Left lung (tissue), 14 donors: ENCODE measurements at places on chromosomes 13 and 19.

GRCh38 chr19:39335168-39335548 is 685 bp downstream of the GMFG start:
- DNase-seq = no peak

GRCh38 chr13:94959626-94960025 is 247.3 kb upstream of the SOX21 start:
- no peak for DNase-seq

GRCh38 chr19:6464070-6464873 is at the start of gene CRB3:
Gene CRB3 (plus strand): TSS chr19:6464271. CDS start chr19:6464702, 431 bp downstream.
- peak; percentile 93 for DNase-seq

DNA sequence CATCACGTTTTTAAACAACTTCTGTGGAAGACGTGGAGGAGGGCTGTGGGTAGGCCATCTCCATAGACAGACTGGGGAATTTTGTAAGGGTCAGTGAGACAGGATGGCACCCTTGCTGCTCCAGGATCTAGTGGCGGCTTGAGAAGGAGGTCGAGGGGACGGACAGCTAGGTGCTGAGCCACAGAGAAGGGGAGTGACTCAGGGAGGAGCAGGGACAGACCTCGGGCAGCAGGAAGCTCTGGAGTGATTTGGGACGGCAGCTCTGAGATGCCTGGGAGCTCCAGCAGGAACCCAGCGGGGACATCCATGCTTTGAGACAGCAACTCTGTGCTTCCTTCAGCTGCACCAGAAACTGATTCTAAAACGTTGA is 169.1 kb upstream of the SOX1 start:
- DNase-seq = no peak

DNA sequence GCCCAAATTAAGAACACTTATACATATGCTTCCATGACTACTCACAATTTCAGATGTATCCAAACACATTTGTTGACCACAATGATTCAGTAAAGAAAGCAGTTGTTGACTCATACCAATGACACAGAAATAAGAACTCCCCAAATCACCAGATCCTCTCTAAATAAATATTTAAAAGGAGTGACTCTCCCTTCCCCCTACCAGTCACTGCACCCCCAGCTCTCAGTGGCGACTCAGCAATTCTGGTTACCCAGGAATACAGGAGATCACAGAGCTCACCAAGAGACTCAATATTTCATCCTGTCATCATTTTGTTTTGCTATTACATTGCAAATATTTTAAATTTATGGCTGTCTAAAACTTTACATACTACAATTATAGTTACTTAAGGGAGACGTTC is 131.5 kb downstream of the RGCC start:
- no peak for DNase-seq

- DNase-seq = no peak
Observed at GRCh38 chr13:43567608-43568007, 219.2 kb downstream of the ENOX1 start.

DNA sequence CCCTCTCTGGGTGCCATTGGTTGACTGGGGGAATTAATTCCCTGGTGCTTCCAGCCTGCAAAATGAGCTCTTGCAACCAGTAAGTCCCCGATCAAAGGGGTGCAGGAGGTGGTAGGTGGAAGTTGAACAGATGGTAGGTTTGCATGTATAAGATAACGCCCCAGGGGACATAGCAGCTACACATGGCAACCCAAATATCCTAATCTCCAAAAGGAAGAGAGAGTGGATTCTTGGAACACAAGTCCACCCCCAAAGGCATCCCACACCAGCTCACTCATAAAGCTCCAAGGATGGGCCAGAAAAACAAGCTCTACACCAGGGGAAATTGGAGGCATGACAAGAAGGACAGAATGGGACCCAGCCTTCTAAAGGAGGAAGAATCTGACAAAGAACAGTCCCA is 4.8 kb downstream of the CD209 start:
- no peak for DNase-seq

DNA sequence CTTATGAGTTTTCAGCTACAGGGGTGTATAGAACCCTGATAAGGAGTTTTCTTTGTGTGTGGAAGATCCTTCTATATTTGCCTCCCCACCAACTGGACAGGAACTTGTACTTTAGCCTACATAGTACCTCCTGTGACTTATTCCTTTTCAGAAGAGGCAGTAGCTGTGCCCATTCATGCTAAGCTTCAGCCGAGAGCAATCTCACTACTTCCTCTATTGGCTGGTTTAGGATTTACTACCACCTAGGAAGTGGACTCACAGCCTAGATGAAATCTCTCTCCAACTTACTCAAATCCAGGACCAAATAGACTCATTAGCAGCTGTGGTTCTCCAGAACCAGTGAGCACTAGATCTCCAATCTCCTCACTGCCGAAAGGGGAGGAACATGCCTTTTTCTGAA is 2.3 kb upstream of the REX1BD start:
- no peak for DNase-seq

DNA sequence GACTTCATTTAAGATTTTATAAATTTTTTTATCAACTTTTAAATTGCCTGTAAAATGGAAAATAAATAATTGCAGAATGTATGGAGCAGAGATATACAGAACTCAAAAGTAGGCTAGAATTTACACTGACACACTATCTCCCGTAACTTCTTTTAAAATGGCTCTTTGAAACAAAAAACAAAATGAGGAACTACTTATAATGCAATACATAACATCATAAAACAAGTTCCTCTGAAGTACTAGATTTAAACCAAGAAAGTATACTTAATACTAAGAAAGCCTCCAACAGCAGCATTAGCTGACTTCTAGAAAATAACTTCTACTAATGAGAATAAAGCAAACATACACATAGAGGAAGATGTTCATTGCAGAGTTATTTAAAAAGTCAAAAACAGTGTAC is 17.0 kb downstream of the RBM26 start:
- DNase-seq = no peak

DNA sequence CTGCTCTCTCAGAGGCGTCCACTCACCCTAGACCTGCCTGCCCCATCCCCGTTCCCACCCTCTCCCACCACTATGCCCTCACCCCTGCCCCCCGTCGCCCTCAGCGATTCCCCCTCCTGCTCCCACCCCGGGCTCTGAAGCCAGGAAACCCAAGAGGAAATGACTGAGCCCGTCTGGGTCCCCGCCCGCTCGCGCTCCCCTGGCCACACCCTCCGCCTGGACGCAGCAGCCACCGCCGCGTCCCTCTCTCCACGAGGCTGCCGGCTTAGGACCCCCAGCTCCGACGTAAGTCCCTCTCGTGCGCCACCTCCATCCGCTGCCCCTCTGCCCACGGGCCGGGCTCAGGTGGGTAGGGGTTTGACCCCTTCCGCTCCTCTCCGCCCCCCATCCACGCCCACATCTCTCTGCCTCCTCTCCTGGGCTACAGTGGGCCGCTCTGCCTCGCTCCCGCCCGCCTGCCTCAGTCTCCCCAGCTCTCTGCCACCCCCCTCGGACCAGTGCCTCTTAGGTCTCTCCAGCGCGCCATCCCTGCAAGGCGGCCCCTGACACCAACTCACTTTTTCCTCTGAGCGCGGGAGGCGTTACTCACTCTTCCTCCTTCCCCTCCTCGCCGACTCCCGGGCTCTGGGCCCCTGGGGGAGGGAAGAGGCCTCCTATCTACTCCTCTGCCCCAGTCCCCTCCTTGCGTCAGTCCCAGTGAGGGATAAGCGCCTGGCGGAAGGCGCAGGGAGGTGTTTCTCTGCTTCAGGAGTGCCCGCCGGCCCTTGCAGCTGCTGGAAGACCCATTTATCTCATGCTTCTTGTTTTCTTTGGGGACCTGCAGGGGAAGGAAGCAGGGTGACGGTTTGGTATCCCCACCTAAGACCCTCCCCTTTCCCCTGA is at the start of gene FXYD5:
Gene FXYD5, plus strand, starts transcription at position 211 of the 882 bp plus-strand sequence. CDS start 816 bp downstream, outside the sequence.
- peak; percentile 96 for DNase-seq

GRCh38 chr13:79807554-79807953 is 326.6 kb downstream of the NDFIP2 start:
- no peak for DNase-seq

GRCh38 chr19:41300555-41300954 is 9.4 kb upstream of the CCDC97 start:
- no peak for DNase-seq

DNA sequence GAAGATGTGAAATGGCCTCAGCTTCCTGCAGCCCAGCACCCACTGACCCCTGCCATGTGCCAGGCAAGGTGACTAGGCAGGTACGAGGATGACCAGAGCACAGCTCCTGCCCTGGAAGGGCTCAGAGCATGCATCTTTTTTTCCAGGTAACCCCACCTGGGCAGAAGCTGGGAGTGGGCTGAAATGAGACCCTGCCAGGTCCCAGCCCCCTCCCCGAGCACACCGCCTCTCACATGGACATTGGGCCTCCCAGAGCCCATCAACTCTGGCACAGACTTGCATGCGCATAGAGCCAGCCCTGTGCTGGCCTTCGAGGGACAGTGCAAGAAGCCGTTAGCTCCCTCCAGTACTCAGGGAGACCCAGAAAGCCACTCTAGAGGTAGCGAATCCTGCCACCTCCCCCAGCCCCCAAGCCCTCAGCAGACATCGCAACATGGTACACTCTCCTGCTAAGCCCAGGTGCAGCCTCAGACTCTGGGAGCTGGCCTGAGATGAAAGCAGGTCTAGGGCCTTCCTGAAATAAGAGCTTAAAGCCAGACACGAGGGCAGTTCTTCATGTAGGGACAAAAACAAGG is 8.9 kb upstream of the VSTM2B start:
- no peak for DNase-seq

DNA sequence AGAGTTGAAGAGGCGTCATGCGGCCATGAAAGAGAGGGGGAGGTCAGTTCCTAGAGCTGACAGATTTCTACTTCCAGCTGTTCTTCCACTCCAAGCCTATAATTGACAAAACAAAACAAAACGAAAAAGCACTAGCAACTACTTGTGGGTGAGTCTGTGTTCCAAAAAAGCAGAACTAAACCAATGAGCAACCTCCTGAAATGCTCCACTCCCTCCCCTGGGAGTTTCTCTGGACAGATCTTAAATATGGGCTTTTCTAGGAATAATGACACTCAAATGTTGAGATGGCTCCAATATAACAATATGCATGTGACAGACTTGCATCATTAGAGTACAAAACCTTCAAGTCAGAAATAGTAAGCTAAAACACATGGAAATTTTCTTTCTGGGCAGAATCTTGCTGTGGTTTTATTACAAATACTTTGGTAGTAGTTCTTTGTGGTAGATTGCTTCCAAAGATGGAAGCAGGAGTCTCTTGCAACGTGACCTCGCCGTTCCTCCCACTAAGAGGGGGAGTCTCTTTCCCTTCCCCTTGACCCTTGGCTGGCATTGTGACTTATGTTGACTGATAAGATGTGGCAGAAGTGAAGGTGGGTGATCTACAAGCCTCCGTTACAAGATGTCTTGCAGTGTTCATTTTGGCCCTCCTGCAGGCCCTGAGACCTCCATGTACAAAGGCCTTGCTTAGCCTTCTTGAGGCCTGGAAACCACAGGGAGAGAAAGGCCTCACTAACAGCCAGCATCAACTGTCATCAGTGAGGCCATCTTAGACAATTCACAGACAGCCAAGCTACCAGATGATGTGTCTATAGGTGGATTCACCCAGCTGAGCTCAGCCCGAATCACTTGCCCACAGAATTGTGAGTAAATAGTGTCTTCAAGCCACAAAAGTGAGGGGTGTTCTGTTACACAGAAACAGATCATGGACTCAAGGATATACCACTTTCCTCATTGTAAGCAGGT is 173.1 kb upstream of the RFC3 start:
- DNase-seq = no peak

DNA sequence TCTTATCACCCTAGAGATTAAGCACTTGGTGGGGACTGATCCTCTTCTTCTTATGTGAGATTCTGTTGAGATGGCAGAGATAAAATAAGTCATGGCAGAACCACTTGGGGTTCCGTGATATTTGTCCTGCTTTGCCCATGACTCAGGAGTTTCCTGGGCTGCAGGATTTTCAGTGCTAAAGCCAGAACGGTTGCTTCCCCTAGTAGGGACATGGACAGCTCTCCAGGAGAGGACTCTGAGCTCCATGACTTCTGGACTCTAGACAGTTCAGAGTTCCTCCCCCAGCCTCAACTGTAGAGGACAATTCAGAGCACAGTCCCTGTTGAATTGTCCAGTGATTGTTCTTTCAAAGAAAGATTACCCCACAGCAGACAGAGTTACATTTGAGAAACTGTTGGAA is 98.8 kb downstream of the OLFM4 start:
- DNase-seq = no peak

GRCh38 chr19:29866011-29866410 is 54.2 kb downstream of the CCNE1 start:
- no peak for DNase-seq

GRCh38 chr19:52170863-52171320 is 529 bp downstream of the ZNF836 start:
- DNase-seq = peak; percentile 84

- no peak for DNase-seq
Observed at GRCh38 chr19:58510084-58510862, 1.5 kb downstream of the SLC27A5 start.

DNA sequence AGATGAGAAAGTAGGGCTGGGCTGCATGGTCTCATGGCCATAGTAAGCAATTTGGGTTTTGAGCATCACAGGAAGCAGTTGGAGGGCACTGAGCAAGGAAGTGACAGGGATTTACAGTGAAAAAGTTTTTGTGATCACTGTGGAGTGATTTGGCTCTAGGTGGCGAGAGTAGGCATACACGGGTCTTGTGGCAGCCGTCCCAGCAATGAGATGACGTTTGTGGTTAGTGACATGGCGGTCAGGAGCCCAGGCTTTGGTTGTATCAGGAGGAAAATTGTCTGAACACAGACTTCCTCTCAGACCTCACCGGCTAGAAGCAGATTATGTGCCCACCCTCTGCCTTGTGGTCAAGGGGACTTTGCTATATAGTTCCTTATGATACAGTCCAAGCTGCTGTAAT is 3.3 kb downstream of the ZNF444 start:
- no peak for DNase-seq

DNA sequence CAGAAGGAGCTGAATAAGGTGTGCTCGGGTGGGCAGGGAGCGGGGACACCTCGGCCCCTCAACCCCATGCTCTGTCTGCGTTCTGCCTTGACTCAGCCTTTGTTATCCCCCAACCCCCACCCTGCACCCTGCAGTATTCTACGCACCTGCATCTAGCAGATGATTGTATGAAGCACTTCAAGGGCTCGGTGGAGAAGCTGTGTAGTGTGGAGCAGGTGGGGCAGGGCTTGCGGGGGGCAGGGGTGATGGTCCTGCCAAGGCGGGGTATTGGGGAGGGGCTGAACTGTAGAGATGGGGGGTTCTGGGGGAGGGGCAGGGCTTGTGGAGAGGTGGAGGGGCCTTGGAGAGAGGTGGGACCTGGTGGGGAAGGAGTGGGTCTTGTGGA is 6.1 kb downstream of the STXBP2 start:
- no peak for DNase-seq

DNA sequence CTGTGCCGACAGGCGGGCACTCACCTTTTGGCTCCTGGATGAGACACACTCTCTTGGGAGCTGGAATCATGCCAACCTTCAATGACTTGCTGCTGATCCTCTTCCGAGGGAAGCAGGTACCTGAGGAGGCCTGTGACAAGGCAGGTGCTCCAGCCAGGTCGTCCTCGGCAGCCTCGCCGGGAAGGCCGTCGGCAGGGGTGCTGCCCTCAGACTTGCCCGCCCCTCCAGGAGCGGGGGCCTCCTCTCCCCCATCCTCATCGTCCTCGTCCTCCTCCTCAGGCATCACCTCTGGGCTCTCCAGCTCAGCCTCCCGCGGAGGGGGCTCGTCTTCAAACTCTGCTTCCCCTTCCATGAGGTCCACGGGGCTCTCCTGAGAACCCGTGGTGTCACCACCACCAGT is 29.2 kb downstream of the SUGP2 start:
- DNase-seq = no peak
